ENCODE measurements at places on chromosomes 7 and 10. TPM values are rescaled to one million over a fixed set of nuclear protein-coding genes. Genes with fewer than 3 reads are reported as not detected.

Gene PLAU
- 4.7 TPM for total RNA-seq

Gene SFRP5
- total RNA-seq, result 6.7 TPM

Gene CFTR
- 6.3 TPM for total RNA-seq

Gene MYO3A
- total RNA-seq, result 3.3 TPM

Gene TBRG4
- total RNA-seq, result 48.0 TPM

Gene CDHR1
- total RNA-seq, result 5.4 TPM
